GM23248 (cell line): ENCODE measurements at places on chromosomes 3 and 15.
A peak's percentile ranks its signal among the peaks of the same experiment; 100 is the strongest.

DNA sequence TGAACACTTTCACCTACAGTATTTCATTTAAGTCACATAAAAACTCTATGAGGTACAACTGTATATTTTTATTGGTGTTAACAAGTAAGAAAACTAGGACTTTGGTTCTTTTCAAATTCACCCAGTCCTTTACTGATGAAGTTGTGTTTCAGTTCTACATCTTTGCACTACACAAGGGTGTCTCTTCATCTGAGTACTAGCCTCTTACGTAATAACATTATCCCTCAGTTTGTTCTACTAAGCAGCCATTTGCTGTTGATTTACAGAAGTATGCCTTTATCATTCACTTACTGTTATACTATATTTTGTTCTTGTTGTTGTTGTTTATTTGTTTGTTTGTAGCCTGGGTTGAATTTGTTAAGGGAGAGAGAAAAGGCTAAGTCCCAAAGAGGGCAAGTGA is 311.9 kb downstream of the PLOD2 start:
- DNase-seq = no peak

- DNase-seq = peak; percentile 53
Observed at GRCh38 chr15:27448986-27449385, 478.0 kb downstream of the GABRG3 start.

DNA sequence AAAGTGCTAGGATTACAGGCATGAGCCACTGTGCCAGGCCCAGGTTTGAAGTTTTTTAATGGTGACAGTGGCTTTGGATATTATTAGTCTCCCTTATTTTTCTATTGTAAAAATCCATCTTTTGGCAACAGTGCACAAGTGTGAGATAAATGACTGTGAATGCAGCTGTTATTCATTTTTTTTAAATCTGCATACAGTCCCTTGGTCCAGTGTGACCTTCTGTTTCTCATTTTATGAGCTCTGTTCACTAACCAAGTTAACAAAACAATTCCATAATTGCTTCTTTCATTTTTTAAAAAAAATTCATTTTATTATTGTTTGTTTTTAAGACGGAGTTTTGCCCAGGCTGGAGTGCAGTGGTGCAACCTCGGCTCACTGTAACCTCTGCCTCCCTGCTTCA is 381.8 kb downstream of the NAALADL2 start:
- DNase-seq = no peak

DNA sequence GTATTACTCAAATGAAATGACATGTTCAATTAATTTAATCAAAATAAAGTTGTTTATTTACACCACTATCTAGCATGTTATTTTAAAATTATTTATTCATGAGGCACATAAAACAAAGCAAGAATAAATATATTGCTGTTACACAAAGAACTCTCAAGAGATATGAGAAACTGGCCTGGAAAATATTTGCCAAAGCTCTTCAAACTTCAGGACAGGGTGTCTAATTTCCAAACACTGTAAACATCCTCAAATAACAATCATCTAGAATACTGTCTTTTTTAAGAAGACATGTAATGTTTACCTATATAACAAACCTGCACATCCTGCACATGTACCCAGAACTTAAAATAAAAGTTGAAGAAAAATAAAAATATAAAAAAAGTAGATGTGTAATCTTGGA is 876.6 kb downstream of the TUSC7 start:
- DNase-seq = no peak

GRCh38 chr3:180646187-180646790 is 33.0 kb downstream of the CCDC39 start:
- peak; percentile 7 for DNase-seq

DNA sequence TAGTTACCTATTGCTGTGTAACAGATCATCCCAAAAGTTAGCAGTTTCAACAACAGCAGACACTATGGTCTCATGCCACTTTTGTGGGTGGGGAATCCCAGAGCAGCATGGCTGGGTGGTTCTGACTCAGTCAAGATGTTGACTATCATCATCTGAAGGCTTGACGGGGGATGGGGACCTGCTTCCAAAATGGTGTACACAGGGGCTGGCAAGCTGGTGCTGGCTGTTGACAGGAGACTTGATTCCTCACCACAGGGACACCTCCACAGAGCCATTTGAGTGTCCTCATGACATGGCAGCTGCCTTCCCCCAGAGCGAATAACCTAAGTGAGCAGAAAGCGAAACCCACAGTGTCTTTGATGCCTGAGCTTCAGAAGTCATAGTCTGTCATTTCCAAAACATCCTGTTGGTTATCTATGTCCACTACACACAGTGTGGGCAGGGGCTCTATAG is 19.1 kb downstream of the DNAJB8 start:
- DNase-seq = no peak

- DNase-seq = no peak
Observed at GRCh38 chr15:75038231-75038630, 14.8 kb downstream of the PPCDC start.

GRCh38 chr3:173857154-173857553 is 459.6 kb downstream of the NLGN1 start:
- no peak for DNase-seq
